ENCODE measurements at places on chromosomes 2 and 18.

- DNase-seq, result no peak
These were observed 57.7 kb downstream of the THADA start for GRCh38 chr2:43538034-43538670.

DNA sequence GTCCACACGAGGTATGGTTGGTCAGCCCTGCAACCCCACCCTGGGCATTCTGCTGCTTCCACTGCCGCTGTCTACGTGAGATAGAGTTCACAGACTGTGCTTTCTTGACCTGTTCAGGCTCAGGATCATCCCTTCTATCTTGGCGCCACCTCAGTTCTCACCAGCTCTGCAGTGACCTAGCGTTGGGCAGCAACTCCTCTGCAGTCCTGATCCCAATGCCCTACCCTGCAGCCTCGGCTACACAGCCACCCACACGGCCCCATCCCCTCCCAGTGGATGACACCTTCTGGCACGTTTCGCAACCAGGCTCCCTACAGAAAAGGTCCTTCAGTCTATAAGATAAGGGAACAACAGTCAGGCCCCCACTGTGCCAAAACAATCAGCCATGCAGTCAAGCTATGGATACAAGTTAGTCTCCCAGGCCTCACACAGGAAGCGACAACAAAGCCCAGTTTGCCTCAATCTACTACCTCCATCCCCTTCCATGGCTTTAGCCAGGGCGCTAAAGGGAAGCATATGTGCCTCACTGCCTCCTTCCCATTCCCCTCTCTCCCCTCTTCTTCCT lies 317.9 kb upstream of the PKDCC start:
- DNase-seq, result no peak

DNA sequence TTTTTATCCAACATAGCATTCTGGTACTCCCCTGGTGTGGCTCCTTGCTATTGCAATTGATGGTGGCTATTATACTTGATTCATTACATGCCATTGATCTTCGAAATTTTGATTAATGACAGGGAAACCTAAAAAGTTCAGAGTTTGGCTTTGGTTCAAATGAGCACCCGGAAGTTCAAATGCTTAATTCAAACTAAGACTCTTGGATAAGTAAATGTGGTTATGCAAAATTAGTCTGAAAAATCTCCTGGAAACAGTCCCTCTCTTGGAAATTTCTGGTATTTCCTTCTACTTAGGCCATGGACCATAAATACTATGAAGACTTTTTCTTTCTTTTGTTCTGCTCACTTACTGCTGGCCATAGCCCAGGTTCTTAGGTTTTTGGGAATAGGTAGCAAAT lies 65.3 kb upstream of the SMIM21 start:
- DNase-seq, result no peak

DNA sequence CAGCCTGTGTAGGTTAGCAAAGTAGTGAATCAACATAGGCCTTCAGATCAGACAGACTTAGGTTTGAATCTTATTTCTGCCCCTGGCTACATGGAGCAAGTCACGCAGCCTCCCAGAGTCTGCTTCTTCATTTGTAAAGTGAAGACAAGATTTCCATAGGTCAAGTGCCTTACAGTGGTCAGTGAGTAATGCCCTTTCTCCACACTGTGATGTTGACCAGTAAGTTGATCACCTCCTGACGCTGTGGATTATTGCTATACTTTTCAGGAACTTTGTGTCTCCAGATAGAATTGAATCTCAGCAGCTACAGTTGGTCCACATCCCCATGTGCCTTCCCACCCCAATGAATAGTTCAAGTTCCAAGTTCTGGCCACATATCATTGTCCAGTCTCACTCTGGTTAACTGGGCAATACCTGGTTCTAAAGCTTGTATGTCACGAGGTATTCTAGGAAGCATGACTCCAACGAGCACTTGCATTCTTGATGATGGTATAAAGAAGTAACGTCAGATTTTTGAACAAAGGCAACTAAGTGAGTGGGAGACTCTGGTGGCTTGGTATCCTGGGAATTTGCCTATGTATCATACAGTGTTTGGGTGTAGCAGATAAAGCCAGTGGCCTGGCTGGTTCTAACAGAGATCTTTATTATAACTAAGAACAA lies 2.1 kb upstream of the CLIP4 start:
- no peak for DNase-seq

DNA sequence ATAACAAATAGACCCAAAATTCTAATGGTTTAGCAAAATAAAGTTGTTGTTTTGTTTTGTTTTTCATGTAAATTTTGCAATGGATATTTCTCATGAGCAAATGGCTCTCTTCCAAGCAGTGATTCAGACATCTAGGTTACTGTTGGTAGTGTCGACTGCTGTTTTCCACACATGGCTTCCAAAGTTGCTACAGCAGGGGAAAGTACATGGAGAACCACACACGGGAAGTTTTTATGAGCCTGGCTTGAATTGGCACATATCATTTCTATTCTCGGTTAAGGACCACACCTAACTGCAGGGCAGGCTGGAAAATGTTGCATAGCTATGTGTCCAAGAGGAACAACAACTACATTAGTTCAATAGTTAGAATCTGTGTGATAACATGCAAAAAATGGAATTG lies 262.1 kb downstream of the GALNT13 start:
- no peak for DNase-seq

- DNase-seq, result no peak
These were observed 244.8 kb downstream of the TWIST2 start for GRCh38 chr2:239092571-239093294.

GRCh38 chr2:109166811-109167210 lies 37.8 kb downstream of the SH3RF3 start:
- DNase-seq, result no peak

GRCh38 chr18:76953583-76954233 lies 131.4 kb downstream of the ZNF236 start:
- DNase-seq, result no peak

GRCh38 chr2:39107156-39107555 lies 13.7 kb downstream of the SOS1 start:
- no peak for DNase-seq

DNA sequence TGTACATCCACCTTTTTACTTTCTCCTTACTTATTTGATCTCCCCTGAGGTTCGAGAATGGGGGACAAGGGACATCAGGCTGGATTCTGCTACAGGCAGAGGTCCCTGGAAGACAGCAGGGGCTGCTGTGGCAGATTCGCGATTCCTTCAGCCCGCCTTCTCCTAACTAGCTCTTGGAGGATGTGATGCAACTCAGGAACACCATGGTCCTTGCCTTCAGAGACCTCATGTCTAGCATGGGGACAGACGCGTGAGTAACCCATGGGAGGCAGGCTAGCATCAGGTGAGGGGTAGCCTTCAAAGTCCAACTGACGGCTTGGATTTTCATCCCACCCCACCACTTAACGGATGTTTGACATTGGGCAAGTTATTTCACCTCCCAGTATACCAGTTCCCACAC lies 869 bp upstream of the TCF23 start:
- DNase-seq, result no peak

DNA sequence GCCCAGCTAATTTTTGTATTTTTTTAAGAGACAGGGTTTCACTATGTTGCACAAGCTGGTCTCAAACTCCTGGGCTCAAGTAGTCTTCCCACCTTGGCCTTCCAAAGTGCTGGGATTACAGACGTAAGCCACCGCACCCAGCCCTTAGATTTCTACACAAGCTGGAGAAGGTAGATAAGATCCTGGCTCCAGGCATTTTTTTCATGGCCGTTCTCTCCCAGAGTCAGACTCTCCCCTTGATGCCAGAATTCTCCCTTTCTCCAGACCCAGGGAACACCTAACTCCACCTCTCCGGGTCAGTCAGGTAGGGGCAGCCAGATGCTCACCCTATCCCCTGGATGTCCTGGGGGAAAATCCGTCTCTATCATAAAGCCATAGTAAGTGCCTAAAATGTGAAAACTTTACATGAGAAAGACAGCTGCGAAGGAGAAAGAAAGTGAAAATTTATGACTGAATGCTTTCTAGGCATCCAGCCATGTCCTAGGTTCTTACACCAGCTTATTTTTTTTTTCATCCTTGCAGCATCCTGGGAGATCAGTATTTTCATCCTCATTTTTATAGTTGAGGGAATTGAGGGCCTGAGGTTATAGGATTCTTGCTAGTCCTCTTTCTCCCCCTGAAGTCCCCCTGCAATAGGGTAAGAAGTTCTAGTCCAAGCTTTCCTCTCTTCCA lies 16.3 kb downstream of the SIX3 start:
- DNase-seq, result no peak

DNA sequence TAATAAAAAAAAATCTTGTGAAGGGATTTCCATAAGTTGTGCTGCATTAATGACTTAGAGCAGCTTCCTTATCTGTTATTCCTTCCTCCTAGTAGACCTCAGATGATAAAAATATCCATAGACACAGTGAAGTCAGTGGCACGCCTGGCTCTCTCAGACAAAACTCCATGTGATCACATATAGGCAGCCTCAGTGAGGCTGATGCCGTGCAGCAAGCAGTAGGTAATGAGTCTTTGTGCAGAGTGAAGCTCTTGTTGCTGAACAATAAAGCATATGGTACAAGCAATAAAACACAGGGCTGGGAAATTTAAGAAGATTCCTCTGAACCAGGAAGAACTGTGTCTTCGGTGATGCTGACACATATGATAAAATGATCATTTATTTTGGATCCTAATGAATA lies 102.7 kb downstream of the CSRNP3 start:
- DNase-seq, result no peak

DNA sequence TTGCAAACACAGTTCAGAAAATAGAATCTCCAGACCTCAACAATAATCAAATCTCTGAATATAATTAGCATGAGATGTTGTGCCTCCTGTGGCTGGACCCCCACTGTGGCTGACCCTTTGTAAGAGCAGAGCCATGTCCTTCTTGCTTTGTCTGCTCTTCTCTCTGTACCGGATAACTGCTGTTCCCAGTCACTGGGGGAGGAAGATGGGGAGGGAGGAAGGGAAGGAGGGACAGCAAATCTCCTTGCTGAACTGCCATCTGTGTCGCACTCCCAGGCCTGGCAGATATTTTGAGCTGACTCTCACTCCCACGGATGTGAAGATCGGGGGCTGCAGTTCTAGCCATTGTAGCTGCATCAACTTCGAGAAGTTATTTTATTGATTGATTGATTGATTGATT lies 319.0 kb upstream of the CXCR4 start:
- DNase-seq, result no peak

GRCh38 chr2:135708159-135708558 lies 33.5 kb upstream of the UBXN4 start:
- no peak for DNase-seq

DNA sequence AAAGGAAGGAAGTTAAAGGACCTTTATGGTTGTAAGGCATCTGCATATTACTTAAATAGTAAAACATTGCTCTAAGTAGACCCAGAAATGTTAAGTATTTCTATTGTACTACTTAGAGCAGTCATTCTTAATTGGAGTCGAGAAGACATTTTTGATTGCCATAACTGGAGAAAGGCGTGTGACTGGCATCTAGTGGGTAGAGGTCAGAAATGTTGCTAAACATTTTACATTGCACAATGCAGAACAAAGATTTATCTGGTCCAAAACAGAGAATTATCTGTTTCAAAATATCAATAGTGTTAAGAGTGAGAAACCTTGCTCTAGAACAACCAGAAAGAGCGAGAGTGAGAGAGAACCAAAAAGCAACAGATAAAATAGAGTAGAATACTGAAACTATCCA lies 23.3 kb upstream of the ROCK1 start:
- peak; percentile 45 for DNase-seq

DNA sequence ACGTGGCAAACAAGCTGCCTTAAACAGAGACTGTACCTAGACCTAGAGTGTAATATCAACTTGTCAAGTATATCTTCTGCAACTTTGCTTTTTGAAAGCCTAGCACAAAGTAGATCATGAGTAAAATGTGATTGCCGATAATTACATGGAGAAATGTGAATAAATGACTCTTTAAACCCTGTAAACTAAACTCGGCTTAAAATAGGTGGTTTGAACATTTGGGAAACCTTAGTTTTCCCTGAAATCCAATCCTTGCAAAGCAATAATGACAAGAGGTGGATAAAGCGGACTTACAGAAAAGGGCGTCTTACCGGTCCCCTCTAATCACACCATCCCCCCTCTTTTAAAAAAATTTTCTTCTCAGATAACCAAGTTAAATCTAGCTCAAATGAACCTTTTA lies 549 bp upstream of the PSMD14 start:
- no peak for DNase-seq

DNA sequence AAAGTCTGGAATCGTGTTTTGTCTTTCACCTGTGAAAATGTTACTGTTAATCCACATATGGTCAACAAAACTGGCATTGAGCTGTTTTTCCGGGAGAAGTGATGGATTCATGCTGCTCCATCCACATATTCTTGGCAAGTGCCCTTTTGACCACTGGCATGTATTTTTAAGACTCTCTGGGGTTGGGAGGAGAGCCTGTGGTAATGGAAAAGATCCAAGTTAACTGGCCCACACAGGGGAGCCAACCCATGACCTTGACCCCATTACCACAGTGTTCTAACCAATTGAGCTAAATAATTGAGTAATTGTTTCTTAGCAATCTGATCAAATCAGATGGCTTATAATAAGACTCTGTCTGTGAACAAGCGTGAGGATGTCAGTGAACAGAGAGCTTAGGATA lies 296.2 kb upstream of the NRP2 start:
- DNase-seq, result no peak

DNA sequence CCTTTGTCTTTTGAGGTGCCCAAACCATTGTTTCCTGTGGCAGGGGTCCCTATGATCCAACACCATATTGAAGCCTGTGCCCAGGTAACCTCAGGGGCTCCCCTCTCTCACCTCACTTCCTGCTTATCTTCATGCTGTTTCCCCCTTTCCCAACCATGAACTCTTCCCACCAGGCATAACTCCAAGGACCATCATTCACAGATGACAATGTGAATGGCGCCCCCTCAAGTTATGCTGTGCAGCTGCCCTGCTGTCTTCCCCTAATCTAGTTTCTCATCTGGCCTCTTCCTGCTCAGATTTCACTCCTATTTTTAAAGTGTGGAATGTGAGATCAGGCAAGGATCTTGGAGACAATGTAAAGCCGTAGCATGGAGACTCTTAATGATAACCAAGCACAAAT lies 1.4 kb downstream of the GMPPA start:
- DNase-seq, result no peak

DNA sequence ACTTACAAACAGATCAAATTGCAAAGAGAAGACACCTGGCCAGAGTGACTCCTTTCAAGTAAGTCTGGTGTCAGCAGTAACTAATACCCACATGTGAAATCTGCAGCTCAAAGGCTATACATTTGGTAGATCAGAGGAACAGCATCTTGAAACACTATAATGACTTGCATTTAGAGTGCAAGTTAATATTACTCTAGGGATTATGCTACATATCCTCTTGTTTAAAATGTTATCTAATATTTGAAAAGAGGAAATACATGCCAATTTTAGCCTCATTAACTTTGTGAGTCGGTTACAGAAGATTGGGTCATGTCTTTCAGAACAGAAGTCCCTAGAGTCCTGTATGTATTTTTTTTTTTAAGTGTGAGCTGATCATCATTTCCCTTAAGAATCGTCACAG lies 15.2 kb downstream of the LANCL1 start:
- DNase-seq, result no peak

GRCh38 chr18:35695803-35696202 lies 114.3 kb downstream of the GALNT1 start:
- no peak for DNase-seq

GRCh38 chr18:2954869-2955645 lies 57.9 kb downstream of the LPIN2 start:
- DNase-seq, result no peak

Measured in CD4-positive, alpha-beta T cell treated with Interleukin-15 for 4 hours (primary cell).